ENCODE measurements at places on chromosomes 11 and 22. TPM values are rescaled to one million over a fixed set of nuclear protein-coding genes. Genes with fewer than 3 reads are reported as not detected.
A peak's percentile ranks its signal among the peaks of the same experiment; 100 is the strongest.

- DNase-seq, result peak; percentile 58
- H3K36me3 ChIP-seq, result no peaks in the 10 kb centered on the region
- H3K4me1 ChIP-seq, result peaks cover 21% of the 10 kb centered on the region
- peak overlapping the region; percentile 86 for H3K4me3 ChIP-seq
Measured at GRCh38 chr11:76208438-76209374, 2.4 kb upstream of the WNT11 start.

- H3K36me3 ChIP-seq, result no peaks in the 10 kb centered on the region
- peak within 1 kb of the TSS; percentile 71 for H3K27ac ChIP-seq
- H3K27me3 ChIP-seq, result peaks cover 32% of the 10 kb centered on the region
- peak; percentile 26 for DNase-seq
Measured at GRCh38 chr11:15073361-15074205, at the start of gene CALCB. TSS of gene CALCB (plus strand) at chr11:15073593. CDS start at chr11:15074719, 1,126 bp downstream.

Gene ANKK1
- total RNA-seq, result 4.6 TPM

DNA sequence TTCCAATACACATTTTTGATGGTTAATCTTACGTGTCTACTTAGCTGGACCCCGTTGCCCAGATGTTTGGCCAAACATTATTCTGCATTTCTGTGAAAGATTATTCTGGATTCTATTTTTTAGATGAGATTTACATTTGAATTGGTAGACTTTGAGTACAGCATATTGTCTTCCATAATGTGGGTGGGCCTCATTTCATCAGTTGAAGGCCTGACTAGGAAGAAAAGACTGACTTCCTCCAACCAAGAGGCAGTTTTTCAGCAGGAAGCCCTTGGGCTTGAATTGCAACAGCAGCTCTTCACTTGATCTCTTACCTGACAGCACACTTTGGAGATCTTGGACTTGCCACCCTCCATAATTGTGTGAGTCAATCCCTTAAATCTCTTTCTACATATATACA is 58.7 kb downstream of the FDX1 start:
- DNase-seq, result no peak
- no peaks in the 10 kb centered on the region for H3K4me1 ChIP-seq
- H3K27me3 ChIP-seq, result peaks cover 15% of the 10 kb centered on the region
- H3K27ac ChIP-seq, result no peak overlapping the region
- H3K36me3 ChIP-seq, result no peaks in the 10 kb centered on the region
- H3K4me3 ChIP-seq, result no peak overlapping the region

Gene CSRP3
- total RNA-seq, result not detected

Gene SYNGR1
- 10.0 TPM for total RNA-seq

- no peaks in the 10 kb centered on the region for H3K4me1 ChIP-seq
- no peak overlapping the region for H3K4me3 ChIP-seq
- no peak for DNase-seq
- H3K36me3 ChIP-seq, result no peaks in the 10 kb centered on the region
- no peak overlapping the region for H3K27ac ChIP-seq
Measured at GRCh38 chr22:33835265-33835664, 85.0 kb downstream of the LARGE1 start.

DNA sequence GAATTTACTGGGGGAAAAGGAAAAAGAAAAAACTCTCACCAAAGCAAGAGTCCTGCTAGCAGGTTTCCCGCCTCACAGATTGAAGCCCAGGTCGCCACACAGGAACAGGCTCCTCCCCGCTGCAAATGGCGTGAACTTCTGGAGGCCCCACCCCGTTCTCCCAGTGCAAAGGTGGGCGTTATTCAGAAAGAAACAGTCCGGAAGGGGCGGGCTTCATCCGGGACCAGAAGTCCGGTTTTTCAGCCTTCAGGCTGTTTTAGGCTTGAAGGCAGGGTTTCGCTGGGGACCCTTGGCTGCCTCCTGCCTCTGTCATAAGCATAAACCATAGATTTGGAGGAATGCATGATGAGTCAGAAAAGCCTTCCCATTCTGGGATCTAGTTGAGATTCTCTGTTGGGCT is 148.3 kb upstream of the POU2AF2 start:
- H3K4me1 ChIP-seq, result no peaks in the 10 kb centered on the region
- no peak overlapping the region for H3K27ac ChIP-seq
- no peaks in the 10 kb centered on the region for H3K36me3 ChIP-seq
- peaks cover 34% of the 10 kb centered on the region for H3K27me3 ChIP-seq
- DNase-seq, result no peak
- no peak overlapping the region for H3K4me3 ChIP-seq

Gene APLNR
- not detected for total RNA-seq

GRCh38 chr22:49193348-49193747 is 634.3 kb downstream of the BRD1 start:
- no peaks in the 10 kb centered on the region for H3K4me1 ChIP-seq
- no peak for DNase-seq
- peaks cover 14% of the 10 kb centered on the region for H3K27me3 ChIP-seq
- no peak overlapping the region for H3K27ac ChIP-seq
- H3K36me3 ChIP-seq, result no peaks in the 10 kb centered on the region
- no peak overlapping the region for H3K4me3 ChIP-seq

Gene H19
- not detected for total RNA-seq

DNA sequence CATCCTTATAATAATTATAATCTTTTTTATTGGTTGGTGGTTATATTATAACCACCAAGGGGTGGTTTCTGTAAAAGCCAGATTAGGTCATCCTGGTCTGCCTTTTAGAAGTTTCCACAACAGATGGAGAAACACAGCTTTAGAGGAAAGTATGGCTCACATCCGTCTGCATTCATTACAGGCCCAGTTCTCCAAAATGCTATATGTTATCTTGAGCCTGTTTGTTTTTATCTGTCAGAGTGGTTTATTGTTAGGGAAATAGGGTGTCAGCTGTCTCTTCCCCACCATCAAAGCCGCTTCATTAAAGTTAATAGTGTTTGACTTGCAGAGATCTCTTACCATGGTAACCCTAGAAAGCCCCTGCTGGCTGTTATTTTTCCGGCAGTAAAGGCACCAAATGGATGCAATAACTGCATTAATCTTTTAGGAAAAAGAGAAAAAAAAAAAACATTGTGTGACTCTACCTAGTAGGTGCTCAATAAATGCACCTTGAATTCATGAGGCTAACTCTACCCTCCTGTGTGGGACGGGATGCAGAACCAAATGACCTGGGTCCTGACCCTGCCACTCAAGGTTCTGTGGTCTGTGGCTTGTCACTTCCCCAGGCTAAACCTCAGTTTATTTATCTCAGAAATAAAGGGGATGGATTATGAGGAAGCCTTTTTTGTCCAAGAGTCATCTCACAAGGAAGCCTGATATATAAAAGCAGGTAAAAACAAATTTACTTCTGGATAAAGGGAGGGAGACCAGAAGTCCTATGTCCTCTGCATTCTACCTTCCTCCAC is 118.3 kb downstream of the WT1 start:
- H3K27me3 ChIP-seq, result peaks cover 8% of the 10 kb centered on the region
- H3K4me1 ChIP-seq, result peaks cover 3% of the 10 kb centered on the region
- DNase-seq, result no peak
- H3K4me3 ChIP-seq, result no peak overlapping the region
- no peaks in the 10 kb centered on the region for H3K36me3 ChIP-seq

Gene ARHGAP20
- 0.08 TPM for total RNA-seq

- DNase-seq, result no peak
- peaks cover 11% of the 10 kb centered on the region for H3K4me1 ChIP-seq
- H3K4me3 ChIP-seq, result no peak overlapping the region
- H3K27me3 ChIP-seq, result no peaks in the 10 kb centered on the region
Measured at GRCh38 chr22:42001706-42002105, 3.1 kb downstream of the WBP2NL start.

- H3K4me3 ChIP-seq, result no peak overlapping the region
- no peaks in the 10 kb centered on the region for H3K36me3 ChIP-seq
- no peak for DNase-seq
- H3K4me1 ChIP-seq, result peaks cover 4% of the 10 kb centered on the region
- no peak overlapping the region for H3K27ac ChIP-seq
Measured at GRCh38 chr11:113895367-113896155, 9.0 kb upstream of the HTR3B start.

DNA sequence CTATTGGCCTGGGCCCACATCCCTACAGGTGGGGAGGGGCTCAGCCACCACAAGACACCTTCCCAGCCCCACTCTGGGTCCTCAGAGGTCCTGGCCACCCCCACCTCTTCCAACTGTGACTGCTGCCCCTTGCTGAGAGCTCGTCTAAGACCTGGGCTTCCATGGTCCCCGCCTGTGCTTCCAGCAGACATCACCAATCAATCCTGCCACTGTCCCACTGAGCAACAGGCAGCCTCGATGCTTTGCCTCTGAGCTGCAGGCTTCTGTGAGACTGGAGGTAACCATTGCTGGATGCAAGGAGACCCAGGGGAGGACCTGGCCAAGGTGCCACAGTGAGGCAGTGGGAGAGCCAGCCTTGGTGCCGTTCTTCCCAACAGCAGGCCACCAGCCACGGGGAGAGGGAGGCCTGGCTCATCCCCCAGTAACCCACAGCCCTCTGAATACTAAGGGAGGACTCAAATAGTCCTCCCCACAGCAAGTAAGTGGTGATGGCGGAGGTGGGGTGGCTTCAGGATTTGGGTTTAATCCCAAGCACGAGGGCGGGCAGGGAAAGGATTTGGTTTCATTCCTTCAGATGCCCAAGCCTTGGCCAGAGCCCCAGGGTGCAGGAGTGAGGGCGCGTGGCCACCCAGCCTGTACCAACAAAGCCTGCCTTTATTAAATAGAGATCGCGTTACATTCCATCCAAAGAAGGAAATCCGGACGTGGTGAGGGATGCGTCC is 5.5 kb upstream of the FADS3 start:
- no peak overlapping the region for H3K27ac ChIP-seq
- H3K36me3 ChIP-seq, result no peaks in the 10 kb centered on the region
- no peak for DNase-seq
- H3K27me3 ChIP-seq, result no peaks in the 10 kb centered on the region
- peaks cover 4% of the 10 kb centered on the region for H3K4me1 ChIP-seq
- no peak overlapping the region for H3K4me3 ChIP-seq

Gene NLRP14
- total RNA-seq, result not detected

Gene AQP11
- 1.1 TPM for total RNA-seq
